Right lobe of liver (tissue), 6 donors: ENCODE measurements at places on chromosomes 5 and 9. TPM values are rescaled to one million over a fixed set of nuclear protein-coding genes. Genes with fewer than 3 reads are reported as not detected.

Gene GABRB2
- total RNA-seq, result not detected

- peak; percentile 85 for DNase-seq
Measured at GRCh38 chr9:114308361-114308950, 14.4 kb upstream of the ORM1 start.

DNA sequence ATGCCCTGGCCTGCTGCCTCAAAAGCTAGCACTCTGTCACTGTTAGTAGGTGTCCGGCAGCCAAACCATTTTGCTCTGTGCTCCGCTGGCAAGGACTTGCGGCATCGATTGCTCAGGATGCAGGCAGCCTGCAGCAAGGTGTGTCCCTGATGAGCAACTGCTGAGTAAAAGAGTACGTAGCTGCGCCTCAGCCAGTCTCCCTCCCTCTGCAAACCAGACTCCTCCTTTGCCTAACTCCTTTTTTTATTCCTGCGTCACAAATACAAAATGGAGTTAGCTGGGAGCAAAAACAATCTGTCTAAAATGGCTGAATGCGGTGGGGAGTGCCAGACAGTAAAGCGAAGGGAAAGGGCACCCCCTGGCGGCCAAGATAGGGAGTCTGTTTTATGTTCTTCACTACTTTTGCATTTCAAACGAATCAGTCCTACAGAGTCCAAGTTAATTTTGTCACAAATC lies 61.1 kb downstream of the DIAPH1 start:
- peak; percentile 75 for DNase-seq

- DNase-seq, result peak; percentile 51
Measured at GRCh38 chr5:173012882-173013281, 29.3 kb downstream of the ATP6V0E1 start.

DNA sequence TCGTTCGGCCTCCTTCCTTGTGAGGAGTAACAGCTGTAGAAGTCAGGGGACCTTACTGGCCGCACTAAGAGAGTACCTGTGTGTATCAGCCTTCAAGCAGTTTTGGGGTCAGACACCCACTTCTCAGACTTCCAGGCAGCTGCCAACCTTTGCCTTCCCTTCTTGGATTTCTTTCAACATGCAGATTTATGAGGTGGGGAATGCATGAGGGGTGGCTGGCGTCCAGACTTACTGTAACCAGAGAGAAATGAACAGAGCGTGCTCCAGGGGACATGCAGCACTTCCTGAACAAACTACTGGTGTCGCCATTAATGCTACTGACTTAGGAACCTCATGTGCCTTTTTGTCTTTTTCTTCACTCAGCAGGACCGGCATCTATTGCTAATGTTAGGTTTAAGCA lies 46.7 kb downstream of the INSYN2B start:
- no peak for DNase-seq
